ENCODE measurements at places on chromosomes 13 and 19.

GRCh38 chr19:43739439-43740235 lies 15.1 kb downstream of the SMG9 start:
- no peaks in the 10 kb centered on the region for H3K4me1 ChIP-seq
- H3K27me3 ChIP-seq, result no peaks in the 10 kb centered on the region
- H3K36me3 ChIP-seq, result no peaks in the 10 kb centered on the region
- H3K27ac ChIP-seq, result no peak overlapping the region
- DNase-seq, result no peak

GRCh38 chr19:46783670-46784069 lies 4.7 kb downstream of the SLC1A5 start:
- no peaks in the 10 kb centered on the region for H3K27me3 ChIP-seq

GRCh38 chr13:88806438-88806837 lies 1135.3 kb downstream of the SLITRK5 start:
- no peaks in the 10 kb centered on the region for H3K4me1 ChIP-seq
- no peak overlapping the region for H3K4me3 ChIP-seq
- no peak for DNase-seq

- no peaks in the 10 kb centered on the region for H3K27me3 ChIP-seq
- DNase-seq, result no peak
- H3K4me3 ChIP-seq, result no peak overlapping the region
- no peaks in the 10 kb centered on the region for H3K36me3 ChIP-seq
- H3K27ac ChIP-seq, result no peak overlapping the region
- no peaks in the 10 kb centered on the region for H3K4me1 ChIP-seq
Observed at GRCh38 chr19:6204212-6204611, 68.7 kb downstream of the ACSBG2 start.

DNA sequence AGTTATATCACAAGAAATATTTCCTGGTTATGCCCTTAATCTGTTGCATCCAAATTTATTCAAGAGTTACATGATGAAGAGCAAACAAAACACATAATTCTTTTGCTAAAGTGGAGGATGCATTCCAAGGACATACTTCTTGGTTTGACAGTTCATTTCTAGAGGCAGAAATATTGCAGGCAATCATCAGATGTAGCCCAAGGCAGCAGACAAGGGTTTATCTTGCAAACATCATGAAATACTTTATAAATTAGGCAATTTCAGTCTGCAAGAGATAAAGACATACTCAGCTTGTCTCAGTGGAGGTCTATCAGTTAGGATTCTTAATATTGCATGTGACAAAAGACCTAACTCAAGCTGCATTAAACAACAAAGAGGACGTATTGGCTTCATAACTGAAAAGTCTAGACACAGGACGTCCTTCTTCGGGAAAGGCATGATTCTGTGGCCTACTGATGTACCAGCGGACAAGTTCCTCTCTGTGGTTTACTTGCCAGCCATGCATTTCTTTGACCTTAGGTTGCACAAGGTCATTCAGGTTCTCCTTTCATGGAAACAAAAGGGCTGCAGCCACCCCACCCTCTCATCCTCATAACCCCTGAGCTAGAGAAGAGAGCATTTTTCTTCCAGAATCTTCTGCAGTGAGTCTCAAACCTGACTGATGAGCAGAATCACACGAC lies 204.1 kb downstream of the KATNAL1 start:
- H3K27me3 ChIP-seq, result no peaks in the 10 kb centered on the region
- H3K4me3 ChIP-seq, result no peak overlapping the region
- H3K36me3 ChIP-seq, result no peaks in the 10 kb centered on the region
- DNase-seq, result no peak
- H3K4me1 ChIP-seq, result no peaks in the 10 kb centered on the region

DNA sequence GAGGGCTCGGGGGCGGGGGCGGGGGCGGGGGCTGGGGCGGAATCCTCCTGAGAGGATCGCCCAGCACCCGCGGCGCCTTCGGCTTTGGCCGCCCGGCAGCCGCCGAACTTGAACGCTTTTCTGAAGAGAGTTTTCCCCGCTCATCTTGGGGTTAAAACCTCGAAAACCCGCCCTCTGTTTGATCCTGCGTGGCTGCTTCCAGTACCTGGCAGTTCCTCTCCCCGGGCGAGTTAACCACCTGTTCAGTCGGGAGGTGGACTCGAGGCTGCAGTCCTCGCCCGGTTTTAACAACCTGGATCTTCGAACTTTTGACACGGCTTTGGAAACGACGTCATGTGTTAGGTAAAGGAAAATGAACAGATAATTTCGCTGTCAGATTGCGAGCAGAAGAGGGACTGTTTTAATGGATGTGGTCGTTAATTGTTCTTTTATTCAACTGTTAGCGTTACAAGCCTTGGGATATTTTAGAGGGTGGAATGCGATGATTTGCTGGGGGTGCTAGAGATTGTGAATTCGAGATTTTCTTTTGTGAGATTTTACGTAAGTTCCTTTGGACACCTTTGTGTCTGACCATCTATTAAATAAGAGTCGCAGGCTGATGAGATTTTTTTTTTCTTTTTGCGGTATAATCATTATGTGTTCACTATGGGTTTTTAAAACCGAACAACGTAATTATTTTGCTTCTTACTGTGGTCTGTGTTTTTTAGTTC lies 1.0 kb downstream of the FNDC3A start:
- H3K4me3 ChIP-seq, result peak overlapping the region; percentile 94
- DNase-seq, result no peak
- no peaks in the 10 kb centered on the region for H3K27me3 ChIP-seq
- peak overlapping the region; percentile 99 for H3K27ac ChIP-seq
- H3K4me1 ChIP-seq, result peaks cover 1% of the 10 kb centered on the region
- no peaks in the 10 kb centered on the region for H3K36me3 ChIP-seq

- DNase-seq, result no peak
- H3K27ac ChIP-seq, result no peak overlapping the region
- H3K4me1 ChIP-seq, result no peaks in the 10 kb centered on the region
- H3K4me3 ChIP-seq, result no peak overlapping the region
- H3K36me3 ChIP-seq, result no peaks in the 10 kb centered on the region
Observed at GRCh38 chr19:29375429-29376119, 150.2 kb upstream of the VSTM2B start.

DNA sequence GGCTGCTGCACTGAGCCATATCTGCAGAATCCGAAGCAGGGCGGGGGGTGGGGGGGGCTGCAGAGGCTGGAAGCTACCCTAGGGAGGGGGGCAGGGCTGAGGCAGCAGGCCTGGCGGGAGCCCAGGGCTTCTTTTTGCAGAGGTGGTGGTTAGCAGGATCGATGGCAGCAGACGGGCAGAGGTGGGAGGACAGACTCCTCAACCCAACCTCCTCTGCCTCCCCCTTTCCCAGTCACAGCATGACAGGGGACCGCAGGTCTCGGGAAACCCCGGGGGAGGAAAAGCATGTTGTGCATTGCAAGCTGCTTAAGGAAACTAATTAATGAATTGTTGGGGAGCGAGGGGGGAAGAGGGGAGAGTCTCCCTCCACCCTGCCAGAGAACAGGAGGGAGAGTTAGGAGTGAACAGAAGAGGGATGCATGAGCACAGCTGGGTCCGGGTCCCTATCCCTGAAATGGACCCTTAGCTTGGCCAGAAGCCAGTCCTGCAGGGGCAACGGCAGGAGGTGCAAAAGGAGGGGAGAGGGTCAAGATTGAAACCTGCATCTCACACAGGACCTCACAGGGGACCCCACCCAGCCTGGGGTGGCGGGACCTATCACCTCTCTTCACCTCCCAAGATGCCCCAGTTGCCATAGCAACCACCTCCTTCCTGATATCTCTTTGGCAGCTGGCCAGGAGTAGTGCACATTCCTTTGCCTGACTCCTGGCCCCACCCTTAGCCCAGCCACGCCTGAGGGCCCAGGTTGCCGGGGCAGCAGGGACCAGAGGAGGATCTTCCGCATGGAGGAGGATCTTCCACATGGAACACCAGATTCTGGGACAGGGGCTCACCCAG lies 1.8 kb downstream of the FXYD7 start:
- DNase-seq, result peak; percentile 49
- no peaks in the 10 kb centered on the region for H3K36me3 ChIP-seq
- H3K4me3 ChIP-seq, result no peak overlapping the region
- H3K4me1 ChIP-seq, result peaks cover 6% of the 10 kb centered on the region
- no peaks in the 10 kb centered on the region for H3K27me3 ChIP-seq
- H3K27ac ChIP-seq, result no peak overlapping the region

GRCh38 chr13:47904241-47904640 lies 96.8 kb downstream of the SUCLA2 start:
- H3K27me3 ChIP-seq, result no peaks in the 10 kb centered on the region
- no peaks in the 10 kb centered on the region for H3K36me3 ChIP-seq
- H3K4me1 ChIP-seq, result no peaks in the 10 kb centered on the region
- H3K4me3 ChIP-seq, result peak overlapping the region; percentile 34

GRCh38 chr13:23865906-23866305 lies 23.3 kb downstream of the MIPEP start:
- DNase-seq, result no peak
- H3K27ac ChIP-seq, result no peak overlapping the region
- H3K27me3 ChIP-seq, result no peaks in the 10 kb centered on the region
- H3K4me3 ChIP-seq, result no peak overlapping the region
- H3K36me3 ChIP-seq, result no peaks in the 10 kb centered on the region

DNA sequence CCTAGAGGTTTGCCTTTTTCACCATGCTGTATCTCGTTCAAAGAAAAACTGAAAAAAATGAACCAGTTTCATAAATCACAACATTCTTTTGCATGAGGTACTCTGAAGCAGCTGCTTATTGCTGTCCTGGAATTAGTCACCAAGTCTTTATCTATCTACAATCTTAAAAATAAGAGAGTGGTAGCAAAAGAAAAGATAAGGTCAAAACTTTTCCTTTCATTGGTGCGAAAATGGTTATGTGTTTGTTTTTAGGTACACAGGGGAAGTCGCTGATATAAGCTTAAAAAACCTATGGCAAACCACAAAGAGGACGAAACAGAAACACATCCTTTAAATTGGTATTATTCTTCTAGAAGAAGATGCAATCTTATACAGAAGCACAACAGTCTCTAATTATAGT lies 20.7 kb downstream of the OBI1 start:
- no peaks in the 10 kb centered on the region for H3K27me3 ChIP-seq
- no peak overlapping the region for H3K27ac ChIP-seq
- no peaks in the 10 kb centered on the region for H3K4me1 ChIP-seq

GRCh38 chr19:34767951-34768350 lies 5.1 kb downstream of the ZNF599 start:
- no peak for DNase-seq
- H3K4me3 ChIP-seq, result no peak overlapping the region
- no peaks in the 10 kb centered on the region for H3K27me3 ChIP-seq
- no peaks in the 10 kb centered on the region for H3K36me3 ChIP-seq
- no peak overlapping the region for H3K27ac ChIP-seq

- no peak for DNase-seq
- no peak overlapping the region for H3K27ac ChIP-seq
- H3K36me3 ChIP-seq, result no peaks in the 10 kb centered on the region
Observed at GRCh38 chr13:114056205-114057013, 76.0 kb downstream of the RASA3 start.

DNA sequence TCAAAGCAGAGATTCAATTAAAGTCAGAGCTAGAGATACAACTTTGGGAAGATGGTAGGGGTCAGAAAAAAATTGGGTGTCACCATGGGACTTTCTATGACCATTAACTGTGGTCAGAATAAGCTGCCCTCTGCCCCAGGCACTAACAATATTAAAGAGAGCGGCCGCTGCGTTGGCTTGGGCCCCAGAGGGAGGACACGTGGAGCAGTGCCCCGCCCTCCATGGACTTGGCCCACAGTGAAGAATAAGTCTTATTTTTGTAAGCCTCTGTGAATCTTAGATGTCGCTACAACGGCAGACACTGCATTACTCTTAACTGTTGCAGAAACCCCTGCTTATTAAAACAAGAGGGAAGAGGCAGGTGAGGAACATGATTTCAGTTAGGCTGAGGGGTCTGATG lies 172.7 kb downstream of the UQCRFS1 start:
- H3K4me3 ChIP-seq, result no peak overlapping the region
- H3K27me3 ChIP-seq, result no peaks in the 10 kb centered on the region
- H3K27ac ChIP-seq, result no peak overlapping the region
- no peak for DNase-seq
- H3K4me1 ChIP-seq, result no peaks in the 10 kb centered on the region

DNA sequence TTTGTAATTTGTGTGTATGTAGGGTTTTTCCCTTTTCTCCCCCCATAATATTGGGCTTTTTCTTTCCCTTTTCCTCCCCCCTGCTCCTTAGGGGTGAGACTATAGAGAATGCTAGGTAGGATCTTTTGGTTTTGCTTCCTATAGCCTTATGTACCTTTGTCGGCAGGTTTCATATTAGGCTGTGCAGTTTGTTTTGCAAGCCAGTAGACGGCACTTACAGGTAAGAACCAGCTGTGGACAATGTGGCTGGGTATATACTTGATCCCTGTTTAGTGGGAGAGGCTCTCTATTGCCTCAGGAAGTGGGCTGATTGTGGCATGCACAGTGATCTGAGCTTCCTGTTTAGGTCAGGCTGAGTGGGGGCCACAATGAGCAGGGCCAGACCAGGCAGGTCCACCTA lies 359.2 kb upstream of the OBI1 start:
- DNase-seq, result no peak
- H3K36me3 ChIP-seq, result no peaks in the 10 kb centered on the region
- no peak overlapping the region for H3K27ac ChIP-seq
- no peaks in the 10 kb centered on the region for H3K27me3 ChIP-seq

- no peaks in the 10 kb centered on the region for H3K27me3 ChIP-seq
- no peak for DNase-seq
- H3K27ac ChIP-seq, result no peak overlapping the region
- no peaks in the 10 kb centered on the region for H3K4me1 ChIP-seq
- no peak overlapping the region for H3K4me3 ChIP-seq
Observed at GRCh38 chr19:15913384-15913783, 15.5 kb upstream of the CYP4F2 start.

DNA sequence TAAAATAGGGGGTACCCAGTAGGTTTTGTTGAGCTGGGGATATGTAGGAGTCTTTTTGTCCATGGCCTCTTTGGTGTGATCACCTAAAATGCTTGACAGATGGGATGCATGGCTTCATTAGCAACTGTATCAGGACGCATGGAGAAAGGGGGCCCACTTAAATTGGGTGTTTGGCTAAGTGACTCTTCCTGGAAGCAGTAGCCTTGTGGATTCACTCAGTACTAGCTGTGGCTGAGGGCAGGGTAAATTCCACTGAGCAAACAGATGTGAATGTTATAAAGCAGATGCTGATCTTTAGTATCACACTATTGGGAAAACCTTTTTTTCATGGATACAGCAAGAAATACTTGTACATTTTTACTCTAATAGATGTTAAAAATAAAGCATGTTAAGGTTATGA lies 140.0 kb downstream of the FGF14 start:
- H3K36me3 ChIP-seq, result no peaks in the 10 kb centered on the region
- H3K4me1 ChIP-seq, result no peaks in the 10 kb centered on the region
- no peaks in the 10 kb centered on the region for H3K27me3 ChIP-seq
- no peak for DNase-seq

DNA sequence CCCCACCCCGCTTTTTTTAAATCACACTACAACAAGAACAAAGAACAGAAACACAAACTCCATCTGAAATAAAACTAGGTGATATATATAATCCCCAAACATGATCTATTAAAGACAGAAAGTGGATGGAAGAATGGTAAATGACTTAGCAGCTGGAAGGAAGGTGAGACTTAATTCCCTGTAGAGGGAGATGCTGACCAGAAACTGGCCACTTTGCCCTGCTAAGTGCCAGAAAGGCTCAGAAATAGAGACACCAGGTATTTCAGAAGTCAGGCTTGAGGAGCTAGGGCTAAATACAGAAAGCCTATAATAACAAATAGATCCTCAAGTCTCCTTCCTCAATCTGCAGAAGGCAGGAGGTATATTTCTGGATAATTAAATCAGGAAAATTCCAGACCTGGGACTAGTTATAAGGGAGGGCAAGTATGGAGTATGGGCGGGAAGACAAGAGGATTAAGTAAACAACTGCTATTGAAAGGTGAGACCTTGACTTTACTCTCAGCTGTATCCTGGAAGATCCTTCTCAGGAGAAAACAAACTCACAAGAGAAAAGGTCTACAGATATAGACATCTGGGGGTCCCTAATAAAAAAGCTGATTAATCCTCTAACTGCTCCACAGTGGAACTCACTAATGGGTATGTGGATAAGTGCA lies 32.2 kb downstream of the MTRF1 start:
- H3K27me3 ChIP-seq, result no peaks in the 10 kb centered on the region
- H3K27ac ChIP-seq, result no peak overlapping the region
- H3K4me3 ChIP-seq, result no peak overlapping the region
- no peaks in the 10 kb centered on the region for H3K36me3 ChIP-seq
- H3K4me1 ChIP-seq, result no peaks in the 10 kb centered on the region

Data from ovary (tissue), 10 donors.